ENCODE measurements at places on chromosomes 7 and 10.

GRCh38 chr10:71978476-71978875 lies 14.3 kb downstream of the CHST3 start:
- no peak for DNase-seq

DNA sequence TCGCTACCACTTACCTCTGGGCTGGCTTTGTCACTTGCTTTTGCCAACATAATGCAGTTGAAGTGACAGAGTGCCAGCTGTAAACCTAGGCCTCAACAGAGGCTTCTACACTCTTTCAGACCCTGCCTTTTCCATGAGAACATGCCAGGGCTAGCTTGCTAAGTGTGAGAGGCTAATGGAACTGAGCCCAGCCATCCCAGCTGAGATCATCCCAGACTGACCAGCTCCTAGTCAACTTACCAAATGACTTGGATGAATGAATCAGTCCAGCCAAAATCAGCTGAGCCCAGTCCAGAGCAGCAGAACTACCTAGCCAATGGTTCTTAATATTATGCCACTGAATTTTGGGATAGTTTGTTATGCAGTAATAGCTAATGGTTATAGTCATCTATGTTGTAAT lies 34.7 kb upstream of the MKLN1 start:
- peak; percentile 87 for DNase-seq

GRCh38 chr10:71156436-71156835 lies 55.9 kb upstream of the UNC5B start:
- peak; percentile 13 for DNase-seq

DNA sequence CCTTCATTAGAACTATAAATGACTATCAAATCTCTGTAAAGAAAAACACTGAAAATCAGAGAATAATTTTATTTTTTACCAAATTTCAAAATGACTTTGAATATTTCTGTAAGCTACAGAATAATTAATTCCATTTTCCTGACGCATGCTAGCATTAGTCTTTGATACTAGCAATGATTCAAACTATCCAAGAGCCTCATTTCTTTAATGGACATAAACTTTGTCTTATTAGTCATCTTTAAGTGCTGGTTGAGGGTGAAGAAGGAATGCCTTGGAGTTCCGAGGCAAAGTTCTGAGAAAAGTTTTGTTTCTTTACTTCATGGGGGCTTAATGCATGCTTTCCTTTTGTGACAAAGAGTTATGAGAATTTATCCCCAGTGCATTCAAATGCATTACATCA lies 137.3 kb downstream of the AGMO start:
- DNase-seq, result no peak

GRCh38 chr10:101629837-101630632 lies 41.9 kb downstream of the DPCD start:
- DNase-seq, result no peak

DNA sequence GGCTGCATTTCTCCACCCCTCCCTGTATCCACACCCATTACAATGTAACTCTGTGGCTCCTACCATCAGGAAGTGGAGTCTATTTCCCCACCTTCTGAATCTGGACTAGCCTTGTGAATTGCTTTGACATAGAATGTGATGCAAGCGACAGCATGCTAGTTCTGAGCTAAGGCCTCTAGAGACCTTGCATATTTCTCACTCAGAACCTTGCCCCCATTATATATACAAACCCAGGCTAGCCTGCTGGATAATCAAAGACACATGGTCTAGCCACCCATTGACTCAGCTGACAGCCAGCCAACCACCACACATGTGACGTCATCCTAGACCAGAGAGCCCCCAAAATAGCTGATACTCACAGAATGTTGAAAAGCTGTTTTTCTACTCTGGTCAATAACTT lies 77.9 kb downstream of the CCDC71L start:
- no peak for DNase-seq

DNA sequence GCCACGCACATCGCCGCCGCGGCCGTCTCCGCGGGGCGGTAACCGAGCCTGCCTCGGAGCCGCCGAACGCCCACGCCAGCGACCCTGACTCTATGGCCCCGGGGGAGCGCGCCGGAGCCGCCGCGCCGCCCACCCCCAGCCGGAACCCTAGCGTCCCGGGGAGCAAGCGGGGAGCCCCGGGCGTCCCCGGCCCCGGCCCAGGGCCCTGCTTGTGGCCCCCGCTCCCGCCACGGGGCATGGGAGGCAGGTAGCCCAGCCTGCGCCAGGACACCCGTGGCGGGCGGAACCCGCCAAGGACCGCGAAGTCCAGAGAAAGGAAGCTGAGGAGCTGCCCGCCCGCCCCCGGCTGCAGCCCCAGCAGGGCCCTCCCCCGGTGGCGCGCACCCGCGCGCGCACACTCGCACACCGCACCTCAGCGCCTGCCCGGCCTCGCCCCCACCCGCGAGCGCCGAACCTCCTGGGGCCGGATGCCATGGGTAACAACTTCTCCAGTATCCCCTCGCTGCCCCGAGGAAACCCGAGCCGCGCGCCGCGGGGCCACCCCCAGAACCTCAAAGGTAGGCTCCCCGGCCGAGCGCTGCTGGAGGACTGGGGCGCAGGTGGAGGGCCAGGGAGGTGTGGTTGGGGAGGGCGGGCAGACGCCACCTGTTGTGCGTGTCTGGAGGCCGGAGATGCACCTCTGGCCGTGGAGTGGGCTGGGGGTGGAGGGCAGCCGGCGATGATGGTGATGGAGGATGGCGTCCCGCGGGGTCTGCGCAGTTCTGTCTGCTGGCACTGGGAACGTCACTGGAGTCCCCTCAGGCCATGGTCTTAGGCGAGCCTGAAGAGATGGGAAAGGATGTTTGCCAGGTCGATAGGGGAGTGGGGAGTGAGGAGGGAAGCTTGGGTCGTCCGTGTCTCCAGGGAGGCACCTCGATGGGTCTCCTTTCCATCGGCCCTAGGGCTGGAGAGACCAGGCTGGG lies 692 bp downstream of the NEURL1 start:
- DNase-seq, result no peak

DNA sequence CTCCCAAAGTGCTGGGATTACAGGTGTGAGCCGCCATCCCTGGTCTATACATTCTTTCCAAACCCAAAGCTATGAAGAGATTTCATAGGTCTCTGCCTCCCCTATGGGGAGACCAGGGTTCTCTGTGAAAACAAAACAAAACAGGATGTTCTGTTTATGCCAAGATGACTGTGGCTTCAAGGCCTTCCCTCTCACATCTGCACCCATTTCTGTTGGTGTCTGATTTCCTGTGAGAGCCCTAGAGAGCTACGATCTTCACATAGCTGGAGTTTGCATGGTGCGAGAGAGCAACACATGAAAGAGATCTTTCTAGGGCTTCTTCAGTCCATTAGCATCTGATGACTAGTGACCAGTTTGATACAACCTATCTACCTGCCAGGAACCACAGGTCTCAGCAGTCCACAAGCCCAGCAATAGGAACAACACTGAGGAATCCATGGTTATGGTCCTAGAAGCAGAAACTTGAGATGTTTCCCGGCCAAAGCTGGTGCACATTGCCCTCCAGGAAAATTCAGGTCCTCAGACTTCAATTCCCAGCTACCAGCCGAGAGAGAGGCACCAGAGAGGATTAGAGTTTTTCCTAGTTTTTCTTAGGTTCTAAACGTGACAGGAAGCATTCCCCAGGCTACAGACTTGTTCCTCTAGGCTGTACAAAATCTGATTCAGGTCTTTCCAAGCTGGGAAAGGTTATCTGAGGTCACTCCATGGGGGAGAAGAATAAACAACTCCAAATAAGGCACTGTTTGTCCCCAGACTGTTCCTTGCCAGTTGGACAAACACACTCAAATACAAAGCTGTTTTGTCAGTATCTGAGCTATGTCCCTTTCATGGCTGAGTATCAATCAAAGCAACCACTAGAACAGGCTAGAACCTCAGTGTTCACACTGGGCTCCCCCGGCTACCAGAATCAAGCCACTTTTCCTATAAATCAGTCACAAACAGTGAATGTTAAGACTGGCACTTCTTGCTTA lies 259.7 kb downstream of the CALN1 start:
- no peak for DNase-seq

DNA sequence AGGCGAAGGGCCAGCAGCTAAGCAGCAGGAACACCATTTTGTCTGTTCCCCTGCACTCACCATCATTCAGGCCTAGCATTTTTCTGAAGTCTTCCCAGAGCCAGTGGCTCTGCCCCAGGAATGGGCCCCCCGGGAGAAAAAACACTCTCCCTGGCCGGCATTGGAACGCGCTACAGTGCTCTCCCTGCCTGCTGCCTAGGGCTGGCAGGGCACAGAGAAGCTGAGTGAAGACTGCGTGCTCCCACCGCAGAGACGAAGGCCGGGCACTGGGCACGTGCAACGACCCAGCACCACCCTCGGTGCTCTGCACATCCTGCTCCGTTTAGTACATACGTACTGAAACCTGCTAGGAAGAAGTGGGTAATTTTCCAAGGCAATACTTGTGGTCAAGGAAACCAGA lies 34.4 kb downstream of the HSPA12A start:
- DNase-seq, result peak; percentile 51

- peak; percentile 19 for DNase-seq
Observed at GRCh38 chr7:44195889-44196288, 4.9 kb upstream of the YKT6 start.

DNA sequence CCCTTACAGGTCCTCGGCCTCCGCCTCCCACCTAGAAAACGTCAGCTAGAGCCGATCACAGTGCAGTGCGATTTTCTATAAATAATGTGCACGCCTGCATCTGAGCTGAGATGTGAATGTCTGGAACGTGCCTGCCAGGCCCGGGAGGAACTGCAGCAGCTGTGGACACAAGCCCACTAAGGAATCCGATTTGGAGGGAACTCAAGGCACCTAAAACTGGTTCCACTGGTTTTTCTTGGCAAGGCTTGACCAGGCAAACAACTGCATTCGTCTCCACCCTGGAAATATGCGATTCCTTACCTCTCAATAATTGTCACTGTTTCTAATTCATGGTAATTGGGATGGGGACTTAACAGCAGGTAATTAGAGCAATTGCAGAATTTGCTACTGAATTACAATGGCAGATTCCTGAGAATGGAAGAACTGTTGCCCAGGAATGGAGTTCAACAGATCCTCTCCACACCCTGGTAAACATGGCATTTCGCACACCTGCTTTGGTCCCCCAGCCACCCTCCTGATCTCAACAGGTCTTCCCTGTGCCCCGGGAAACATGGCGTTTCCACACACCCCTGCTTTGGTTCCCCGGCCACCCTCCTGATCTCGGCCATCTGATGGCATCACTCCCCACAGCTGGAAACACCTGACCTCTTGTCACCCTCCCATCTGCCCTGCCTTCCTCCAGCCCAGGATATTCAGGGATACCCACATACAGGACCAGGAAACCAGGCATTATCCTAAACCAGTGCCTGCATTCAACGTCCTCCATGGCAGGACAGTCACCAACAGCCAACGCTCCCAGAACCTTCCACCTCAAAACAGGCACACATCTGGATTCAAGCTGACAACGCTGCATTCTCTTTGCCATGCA lies 76.0 kb downstream of the DIP2C start:
- peak; percentile 63 for DNase-seq

GRCh38 chr7:29156907-29157452 lies 10.6 kb upstream of the CPVL start:
- no peak for DNase-seq

- peak; percentile 88 for DNase-seq
Observed at GRCh38 chr10:101032637-101033224, 1.7 kb downstream of the SFXN3 start.

- DNase-seq, result no peak
Observed at GRCh38 chr10:103145046-103145445, 48.0 kb downstream of the NT5C2 start.

DNA sequence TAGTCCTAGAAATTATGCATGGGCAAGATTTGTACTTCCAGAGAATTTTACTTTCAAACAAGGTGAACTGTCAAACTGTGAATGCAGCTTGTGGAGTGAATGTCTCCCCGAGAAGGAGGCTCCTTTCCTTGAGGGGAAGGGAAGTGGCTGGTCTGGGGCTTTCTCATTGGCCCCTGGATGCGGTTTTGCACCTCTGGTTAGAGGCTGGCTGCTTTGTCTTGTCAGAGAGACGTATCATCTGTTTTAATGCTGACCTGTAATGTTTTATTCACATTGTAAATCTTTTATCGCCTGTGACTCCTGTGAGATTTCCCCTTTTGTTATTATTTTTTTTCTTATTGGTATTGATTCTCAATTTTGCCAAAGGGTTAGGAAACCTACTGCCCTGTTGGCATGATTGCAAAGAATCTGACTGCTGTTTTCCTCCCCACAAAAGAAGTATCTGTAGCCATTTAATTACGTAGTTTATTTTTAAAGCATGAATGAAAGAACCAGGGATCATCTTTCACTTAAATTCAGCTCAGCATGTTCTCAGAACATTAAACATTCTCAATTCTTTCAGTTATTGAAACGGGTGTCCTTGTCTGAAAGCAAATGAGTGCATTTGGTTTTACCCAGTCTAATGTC lies 238.3 kb upstream of the NFE2L3 start:
- DNase-seq, result no peak

- no peak for DNase-seq
Observed at GRCh38 chr10:44173608-44173894, 211.3 kb downstream of the CXCL12 start.

GRCh38 chr7:44159824-44160630 lies 18.9 kb upstream of the MYL7 start:
- peak; percentile 52 for DNase-seq

DNA sequence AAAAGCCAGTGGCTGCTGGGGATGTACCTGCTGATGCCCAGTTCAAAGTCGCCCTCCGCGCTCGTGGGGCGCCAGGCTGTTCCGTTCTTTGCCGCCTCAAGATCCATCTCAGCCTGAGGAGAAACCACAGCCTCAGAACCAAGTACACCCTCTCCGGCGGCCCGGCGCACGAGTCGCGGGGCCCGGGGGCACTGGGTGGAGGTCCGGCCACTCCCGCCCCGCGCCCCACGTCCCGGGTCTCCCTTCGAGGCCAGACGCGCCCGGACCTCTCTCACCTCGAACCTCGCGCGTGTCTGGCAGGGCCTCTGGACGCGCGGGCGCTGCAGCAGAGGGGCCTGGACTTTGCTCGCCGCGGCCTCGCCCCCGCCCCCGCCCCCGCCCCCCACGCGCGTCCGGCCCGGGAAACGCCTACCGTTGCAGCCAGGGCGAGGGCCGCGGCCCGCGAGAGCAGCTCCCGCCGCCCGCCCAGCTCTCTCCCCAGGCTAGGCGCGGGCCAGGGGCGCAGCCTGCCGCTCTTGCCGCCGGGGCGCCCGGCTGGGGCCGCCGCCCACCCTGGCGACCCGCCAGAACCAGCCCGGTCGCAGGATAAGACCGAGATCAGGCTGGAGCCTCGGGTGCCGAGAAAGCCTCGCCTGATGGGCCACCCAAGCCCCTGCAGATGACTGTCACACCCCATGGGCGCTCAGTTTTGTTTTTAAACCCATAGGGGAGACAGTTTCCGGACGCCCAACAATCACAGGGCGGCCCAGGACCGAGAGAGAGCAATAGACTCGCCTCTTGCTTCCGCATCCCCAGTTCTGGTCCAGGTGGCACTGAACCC lies at the start of gene ABCB4:
Gene ABCB4 (minus strand): TSS at position 322 of the 820 bp plus-strand sequence. CDS start 215 bp downstream, at position 107.
- peak; percentile 72 for DNase-seq

Measured in posterior vena cava (tissue), 2 donors.